ENCODE measurements at places on chromosomes 7 and 10.
A peak's percentile ranks its signal among the peaks of the same experiment; 100 is the strongest.

- no peak for DNase-seq
Measured at GRCh38 chr7:98250789-98251188, 1.2 kb downstream of the TECPR1 start.

GRCh38 chr10:36181426-36182178, 539.5 kb upstream of the FZD8 start:
- no peak for DNase-seq

DNA sequence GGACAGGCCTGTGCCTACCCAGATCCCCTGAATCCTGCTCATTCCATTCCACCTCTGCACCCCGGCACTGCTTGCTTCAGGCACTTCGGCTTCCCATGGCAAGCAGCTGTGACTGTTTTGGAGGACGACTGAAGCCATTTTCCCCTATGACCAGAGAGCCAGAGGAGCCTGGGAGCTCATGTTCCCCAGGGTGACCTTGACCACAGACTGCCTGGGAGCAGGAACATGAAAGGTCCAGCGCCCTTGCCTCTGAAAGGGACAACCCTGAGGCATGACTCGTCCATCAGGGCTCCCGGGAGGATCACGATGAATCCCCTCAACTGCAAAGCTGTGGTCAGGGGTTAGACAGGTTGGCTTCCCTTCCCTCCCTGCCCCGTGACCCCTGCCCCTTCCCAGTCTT, 16.7 kb upstream of the HMX3 start:
- DNase-seq = no peak

DNA sequence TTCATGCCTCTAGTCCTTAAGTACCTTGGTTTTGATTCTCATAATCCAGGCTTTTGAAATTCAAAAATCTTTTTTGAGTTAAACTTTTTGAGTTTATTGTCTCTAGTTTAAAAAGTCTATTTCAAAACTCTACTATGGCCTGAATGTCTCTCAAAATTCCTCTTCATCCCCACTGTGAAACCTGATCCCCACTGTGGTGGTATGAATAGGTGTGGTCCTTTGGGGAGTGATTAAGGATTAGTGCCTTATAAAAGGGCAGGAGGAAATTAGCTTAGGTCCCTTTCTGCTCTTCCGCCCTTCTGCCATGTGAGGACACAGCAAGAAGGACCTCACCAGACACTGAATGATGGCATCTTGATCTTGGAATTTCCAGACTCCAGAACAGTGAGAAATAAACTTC, 44.1 kb upstream of the JAZF1 start:
- no peak for DNase-seq

GRCh38 chr7:118839515-118839914, 615.0 kb downstream of the ANKRD7 start:
- no peak for DNase-seq

- no peak for DNase-seq
Measured at GRCh38 chr10:101442456-101442800, 88.5 kb downstream of the BTRC start.

DNA sequence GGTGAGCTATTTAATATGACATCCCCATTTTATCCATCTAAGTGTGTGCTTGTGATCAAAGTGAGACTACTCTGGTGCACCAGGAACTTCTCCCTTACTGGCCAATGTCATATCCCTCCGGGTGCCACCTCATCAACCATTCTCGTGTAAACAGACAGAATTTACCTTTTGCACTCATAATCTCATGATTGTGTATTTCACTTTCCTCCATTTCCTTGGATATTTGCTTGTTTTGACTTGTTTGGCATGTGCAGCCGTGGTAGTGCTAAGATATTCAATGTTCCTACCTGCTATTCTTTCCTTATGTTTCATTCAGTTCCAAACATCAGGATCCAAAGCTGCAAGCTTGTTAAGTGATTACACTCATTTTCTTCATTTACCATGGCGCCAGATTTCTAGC, 280.5 kb upstream of the SP8 start:
- DNase-seq = no peak

- no peak for DNase-seq
Measured at GRCh38 chr7:75599244-75599781, 107.2 kb downstream of the SPDYE5 start.

DNA sequence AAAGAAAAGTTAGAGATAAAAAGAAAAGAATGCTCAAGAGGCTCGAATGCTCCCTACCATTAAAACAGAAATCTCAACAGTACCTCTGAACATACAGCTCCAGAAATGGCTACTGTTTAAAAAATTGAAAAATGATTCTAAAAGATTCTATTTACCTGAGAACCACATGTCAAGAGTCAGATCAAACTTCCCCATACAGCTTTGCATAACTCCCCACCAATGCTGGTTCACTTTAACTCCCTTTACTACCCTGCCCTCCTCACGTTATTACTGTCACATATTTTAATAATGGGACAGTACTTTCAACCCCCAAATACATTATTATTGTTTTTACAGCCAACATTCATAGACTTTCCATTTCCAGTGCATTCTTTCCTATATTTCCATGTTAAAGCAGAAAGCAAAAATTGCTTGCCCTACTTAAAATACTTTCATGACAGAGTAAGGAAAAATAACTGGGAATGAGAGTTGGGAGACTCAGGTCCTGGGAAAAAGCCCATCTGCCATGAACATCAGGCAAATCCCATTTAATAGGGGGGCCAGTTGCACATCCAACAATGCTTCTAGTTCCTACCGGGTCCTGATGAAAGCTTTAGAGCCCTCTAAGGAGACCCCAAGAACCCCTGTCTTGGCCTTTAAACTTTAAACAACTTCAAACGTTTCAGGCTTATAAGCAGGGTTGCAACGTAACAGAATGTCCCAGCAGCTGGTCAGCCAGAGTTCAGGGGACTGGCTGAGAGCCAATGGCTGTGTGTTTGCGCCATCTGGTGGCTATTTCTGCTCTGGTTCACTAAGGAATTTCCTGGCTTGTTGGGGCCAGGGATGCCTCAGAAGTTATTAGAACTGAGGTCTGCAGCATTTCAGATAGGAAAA, 247.4 kb downstream of the ELMO1 start:
- no peak for DNase-seq

DNA sequence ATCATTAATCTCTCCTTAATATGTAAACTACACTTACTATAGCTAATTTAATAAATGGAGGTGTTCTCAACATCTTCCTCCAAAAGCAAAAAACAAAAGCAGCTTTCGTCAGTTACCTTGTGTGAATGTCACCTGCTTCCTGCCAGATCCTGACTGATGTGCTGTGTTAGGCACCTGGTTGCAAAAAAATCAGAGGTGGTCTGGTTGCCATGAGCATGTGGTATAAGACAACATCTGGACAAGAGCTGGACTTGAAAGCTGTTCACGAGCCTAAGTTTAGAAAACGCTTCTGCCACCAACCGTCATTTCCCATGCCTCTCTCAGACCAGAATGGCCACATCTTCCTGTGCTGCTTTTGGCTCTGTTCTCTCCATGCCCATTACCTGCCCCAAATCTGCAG, 42.0 kb upstream of the GGCT start:
- no peak for DNase-seq

GRCh38 chr10:80579849-80580637, 42.3 kb downstream of the SH2D4B start:
- DNase-seq = no peak

DNA sequence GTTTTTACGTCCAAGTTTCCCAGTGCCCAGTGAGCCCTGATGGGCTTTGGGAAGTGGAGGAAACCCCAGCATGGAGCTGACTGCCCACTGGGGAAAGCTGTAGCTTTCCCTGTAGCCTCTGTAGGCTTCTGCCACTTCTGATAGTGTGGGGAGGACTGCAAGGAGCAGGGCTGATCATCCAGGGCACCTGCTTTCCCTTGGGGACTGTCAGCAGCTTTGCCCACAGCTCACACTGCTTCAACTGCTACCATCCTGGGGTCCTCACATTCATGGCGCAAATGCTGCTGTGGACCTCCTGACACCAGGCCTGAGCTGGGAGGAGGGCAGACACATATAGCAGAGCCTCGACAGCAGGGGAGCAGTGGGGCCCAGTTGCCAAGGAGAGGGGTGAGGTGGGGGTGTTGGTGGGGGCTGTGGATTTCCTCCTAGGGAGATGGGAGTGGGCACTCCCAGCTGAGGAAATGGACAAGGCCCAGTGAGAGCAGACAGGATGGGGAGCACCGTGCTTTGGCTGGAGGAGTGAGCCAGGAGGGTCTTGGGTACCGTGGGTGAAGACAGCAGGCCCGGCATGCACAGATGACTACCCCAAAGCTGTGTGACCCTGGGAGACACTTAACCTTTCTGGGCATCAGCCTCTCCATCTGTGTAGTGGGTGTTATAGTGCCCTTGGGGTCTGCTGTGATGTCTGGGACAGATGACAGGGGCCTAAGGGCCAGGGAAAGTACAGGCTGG, 16.2 kb downstream of the RAMP3 start:
- no peak for DNase-seq

GRCh38 chr10:89341649-89342048, 13.9 kb downstream of the IFIT3 start:
- no peak for DNase-seq

DNA sequence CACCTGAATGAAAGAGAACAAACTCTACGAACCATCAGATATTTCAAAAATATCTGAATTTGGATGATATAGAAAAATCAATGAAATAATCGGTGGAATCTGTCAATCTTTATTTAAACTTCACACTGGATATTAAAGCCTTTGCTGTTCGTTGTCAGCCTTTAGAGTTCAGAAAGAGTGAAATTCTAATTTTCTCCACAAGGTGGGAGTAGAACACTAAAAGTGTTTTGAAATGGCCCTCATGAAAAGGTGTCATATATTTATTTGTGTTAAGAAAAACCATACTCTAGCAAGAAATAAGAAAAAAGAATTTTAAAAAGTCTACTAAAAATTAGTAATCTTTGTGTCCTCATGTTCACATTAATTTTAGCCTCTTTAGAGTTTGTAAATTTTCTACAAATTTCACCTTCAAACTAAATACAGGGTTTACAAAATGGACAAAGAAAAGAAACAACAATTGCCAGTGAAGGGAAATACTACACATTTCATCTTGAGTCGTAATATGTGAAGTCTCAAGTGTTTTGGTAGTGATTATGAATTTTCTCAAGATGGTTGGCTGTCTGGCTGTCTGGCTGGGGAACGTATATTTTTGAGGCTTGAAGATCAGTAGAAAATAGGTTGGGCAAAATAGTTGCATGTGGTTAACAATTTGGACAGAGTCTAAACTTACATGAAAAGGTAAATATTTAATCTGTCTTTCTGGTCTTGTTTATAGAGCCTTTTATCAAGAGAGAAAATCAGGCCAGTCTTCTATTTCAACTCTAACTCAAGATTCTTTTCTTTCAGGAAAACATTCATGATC, 43.7 kb downstream of the DNAJB9 start:
- no peak for DNase-seq

- DNase-seq = no peak
Measured at GRCh38 chr10:67666416-67667034, 29.5 kb downstream of the CTNNA3 start.

DNA sequence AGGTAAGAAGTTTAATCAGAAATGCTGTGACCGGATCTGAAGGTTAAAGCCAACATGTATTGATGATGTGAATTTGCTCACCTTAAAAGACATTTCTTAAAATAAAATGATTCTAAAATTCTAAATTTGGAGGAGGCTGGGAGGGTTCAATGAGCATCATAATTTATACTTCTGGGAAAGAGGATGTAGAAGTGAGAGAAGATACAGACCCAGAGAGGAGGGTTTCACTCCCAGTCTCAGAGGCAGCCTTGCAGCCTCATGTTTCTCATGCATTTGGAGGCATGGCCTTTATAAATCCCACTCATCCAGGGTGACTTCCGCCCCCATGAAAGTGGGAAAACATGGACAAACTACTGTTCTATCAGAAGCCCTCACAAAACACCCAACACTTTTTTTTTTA, 305.6 kb upstream of the PITRM1 start:
- DNase-seq = no peak

GRCh38 chr10:101817337-101818118, 716 bp downstream of the OGA start:
- DNase-seq = peak; percentile 72

GRCh38 chr10:106495931-106496330, 668.6 kb downstream of the SORCS1 start:
- DNase-seq = no peak

- no peak for DNase-seq
Measured at GRCh38 chr10:77726732-77727131, 89.1 kb upstream of the KCNMA1 start.

GRCh38 chr10:22649994-22650393, 64.4 kb downstream of the PIP4K2A start:
- no peak for DNase-seq

DNA sequence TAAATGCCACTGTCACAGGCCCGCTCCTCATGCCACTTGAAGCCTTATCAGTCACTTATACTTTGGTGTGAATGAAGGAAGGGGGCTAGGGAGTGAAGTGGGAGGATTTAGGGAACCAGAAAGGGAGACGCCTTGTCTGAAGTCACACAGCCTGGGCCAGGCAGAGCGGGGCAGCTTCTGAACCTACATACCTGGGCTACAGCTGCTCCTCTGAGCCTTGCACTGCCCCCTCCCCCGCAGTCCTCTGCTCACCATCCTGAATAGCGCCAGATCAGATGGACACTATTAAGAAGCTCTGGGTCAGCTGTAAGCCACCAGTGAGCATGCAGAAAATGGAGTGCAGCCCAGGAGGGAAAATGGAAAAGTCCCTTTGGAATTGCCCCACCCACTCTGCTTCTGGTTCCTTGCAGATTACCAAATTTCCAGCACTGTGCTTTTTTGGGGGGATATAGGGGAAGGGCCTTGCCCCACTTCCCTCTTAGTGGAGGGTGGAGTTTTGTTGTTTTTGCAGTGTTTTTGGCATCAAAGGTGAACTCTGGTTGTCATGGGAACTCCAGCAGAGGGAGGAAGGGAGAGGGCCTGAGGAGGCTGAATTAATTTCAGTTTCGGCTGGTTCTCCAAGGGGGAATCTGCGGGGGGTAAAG, 35.0 kb upstream of the ADCYAP1R1 start:
- DNase-seq = no peak

DNA sequence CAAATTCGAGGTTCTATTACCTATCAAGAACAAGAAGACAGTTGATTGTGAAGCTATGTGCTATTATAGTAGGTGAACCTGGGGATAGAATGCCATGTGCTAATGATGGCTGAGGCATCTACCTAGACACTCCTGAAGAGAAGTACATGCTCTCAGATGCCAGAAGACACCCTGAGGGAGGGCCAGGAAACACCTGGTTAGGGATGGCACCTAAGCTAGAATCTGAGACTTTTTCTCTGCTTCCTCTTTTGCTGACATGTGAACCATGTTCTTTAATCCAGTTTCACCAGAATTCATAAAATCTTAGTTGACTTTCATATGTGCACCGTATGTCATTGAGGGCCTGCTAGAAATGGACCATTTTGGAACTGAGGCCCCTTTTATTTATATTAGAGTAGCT, 242.8 kb downstream of the GPR158 start:
- DNase-seq = no peak
